ENCODE measurements at places on chromosomes 16 and 17.
A peak's percentile ranks its signal among the peaks of the same experiment; 100 is the strongest.

DNA sequence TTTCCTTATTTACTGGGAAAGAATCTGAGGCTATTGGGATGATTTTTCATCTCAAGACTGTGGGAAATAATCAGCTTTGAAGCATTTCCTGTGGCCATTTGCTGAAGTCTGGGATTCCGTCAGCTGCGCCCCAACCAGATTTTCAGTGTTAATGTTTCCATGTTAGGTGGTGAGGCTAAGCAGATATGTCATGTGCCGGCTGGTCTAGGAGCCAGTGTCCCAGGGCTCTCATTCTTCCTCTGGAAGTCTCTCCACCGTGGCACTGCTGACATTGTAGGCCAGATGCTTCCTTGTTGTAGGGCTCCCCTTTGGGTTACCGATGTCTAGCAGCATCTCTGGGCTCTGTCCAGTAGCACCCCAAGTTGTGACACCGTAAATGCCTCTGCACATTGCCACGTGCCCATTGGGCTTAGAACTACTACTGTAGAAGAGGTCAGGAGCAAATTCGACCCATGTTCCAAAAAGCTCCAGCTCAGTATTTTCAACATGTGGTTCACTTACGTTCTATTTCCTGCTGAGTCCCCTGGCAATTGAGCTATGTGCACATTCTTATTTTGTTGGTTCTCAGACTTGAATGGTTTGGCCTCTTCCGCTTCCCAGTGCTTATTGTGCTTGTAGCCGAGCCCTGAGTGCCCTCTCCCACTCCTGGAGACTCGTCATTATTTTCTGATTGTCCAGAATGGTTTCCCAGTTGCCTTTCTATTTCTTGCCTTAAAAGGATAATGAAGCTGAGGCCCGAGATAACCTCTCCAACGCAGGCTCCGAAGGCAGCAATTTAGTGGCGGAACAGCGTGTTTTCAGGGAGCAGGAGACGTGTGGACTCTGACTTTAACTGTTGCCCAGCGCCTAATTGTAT is 82.2 kb downstream of the SPECC1 start:
- DNase-seq: no peak

GRCh38 chr16:86371083-86371803 is 139.1 kb upstream of the FOXF1 start:
- no peak for DNase-seq

DNA sequence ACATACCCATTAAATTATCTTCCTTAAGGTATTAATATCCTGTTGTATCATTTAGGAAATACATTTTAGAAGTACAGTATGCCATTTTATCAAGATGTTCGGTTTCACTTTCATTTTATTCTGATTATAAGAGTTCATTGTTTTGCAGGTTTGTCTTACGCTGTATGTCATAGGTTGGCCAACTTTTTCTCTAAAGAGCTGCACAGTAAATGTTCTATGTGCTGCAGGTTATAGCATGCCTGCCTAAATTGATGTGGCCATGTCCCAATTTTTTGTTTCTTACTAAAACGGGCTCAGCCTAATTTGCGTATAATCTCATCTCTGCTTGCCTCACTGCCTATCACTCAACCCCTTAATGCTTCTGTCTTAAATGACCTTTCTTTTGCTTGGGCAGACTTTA is 126.4 kb downstream of the USP22 start:
- DNase-seq: no peak

DNA sequence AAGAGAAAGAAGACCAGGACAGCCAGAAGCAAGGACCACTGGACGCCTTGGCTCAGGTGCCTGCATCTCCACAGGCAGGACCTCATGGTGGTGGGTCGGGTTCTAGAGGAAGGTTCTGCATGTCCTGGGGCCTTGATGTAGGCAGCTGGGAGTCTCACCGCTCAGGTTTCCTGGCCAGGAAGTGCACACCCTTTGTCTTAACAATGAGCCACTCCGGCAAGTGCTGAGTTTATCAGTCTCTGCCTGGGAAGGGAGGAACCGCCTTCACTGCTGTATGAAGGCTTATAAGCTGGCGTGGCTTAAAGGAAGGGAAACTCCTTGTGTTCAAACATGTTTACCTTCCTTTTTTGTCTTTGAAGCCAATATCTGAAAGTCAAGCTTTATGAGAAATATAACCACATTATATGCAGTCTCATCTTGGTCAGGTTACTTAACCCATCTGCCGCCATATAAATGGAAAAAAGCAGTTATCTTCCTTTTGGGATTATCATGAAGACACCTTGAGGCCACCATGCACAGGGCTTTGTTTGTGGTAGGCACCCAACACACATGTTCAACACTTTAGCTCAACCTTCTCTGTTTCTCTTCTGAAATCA is at the start of gene ST6GALNAC1:
Gene ST6GALNAC1, minus strand, starts transcription at position 205 of the 596 bp plus-strand sequence. Its CDS starts 119 bp downstream, at position 86.
- DNase-seq: peak; percentile 14

DNA sequence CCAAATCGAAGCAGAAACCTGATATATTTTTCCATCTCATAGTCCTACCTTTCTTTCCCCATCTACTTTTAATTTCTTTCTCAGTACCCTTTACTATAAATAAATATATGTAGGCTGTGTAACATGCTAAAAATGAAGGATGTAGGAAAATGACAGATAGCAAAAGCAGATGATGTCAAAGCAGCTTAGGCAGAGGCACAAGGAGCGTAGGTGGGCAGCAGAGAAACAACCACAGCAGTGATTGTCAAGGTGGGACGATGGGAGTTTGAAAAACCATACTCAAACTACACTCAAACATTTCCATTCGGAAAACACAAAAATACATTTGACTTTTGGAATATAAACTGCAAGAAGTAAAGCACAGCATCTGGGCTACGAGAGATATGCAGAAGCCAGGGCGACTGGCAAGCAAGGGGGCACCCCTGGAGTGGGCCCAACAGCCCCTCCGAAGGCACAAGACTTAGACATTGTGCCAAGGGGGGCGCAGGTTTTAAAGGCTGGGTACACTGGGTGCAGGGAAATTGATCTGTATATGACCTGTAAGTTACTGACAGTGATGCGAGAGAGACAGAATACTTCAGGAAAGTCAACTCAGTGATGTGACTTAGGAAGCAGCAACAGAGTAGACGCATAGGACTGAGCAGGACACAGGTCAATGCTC is 31.1 kb downstream of the SNN start:
- DNase-seq: no peak

DNA sequence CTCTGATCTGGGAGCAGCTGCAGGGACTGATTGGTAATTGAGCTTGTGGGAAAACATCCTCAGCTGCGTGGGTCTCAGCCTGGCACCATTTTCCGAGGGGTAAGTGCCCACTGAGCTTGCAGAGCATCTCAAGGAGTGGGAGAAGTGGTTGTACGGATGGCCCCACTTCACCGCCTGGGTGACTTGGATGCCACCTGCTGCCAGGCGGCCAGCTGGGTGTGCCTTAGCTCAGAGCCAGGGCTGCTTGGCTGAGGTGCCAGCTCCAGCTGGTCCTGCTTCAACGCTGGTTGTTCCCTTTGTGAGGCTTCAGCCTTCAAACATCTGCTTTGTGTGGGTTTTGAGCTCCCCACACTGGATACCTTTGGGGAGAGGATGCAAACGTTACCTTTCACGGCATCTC is 482.7 kb upstream of the EEF2KMT start:
- DNase-seq: no peak

GRCh38 chr17:81032641-81033480 is 2.1 kb upstream of the BAIAP2 start:
- DNase-seq: no peak

DNA sequence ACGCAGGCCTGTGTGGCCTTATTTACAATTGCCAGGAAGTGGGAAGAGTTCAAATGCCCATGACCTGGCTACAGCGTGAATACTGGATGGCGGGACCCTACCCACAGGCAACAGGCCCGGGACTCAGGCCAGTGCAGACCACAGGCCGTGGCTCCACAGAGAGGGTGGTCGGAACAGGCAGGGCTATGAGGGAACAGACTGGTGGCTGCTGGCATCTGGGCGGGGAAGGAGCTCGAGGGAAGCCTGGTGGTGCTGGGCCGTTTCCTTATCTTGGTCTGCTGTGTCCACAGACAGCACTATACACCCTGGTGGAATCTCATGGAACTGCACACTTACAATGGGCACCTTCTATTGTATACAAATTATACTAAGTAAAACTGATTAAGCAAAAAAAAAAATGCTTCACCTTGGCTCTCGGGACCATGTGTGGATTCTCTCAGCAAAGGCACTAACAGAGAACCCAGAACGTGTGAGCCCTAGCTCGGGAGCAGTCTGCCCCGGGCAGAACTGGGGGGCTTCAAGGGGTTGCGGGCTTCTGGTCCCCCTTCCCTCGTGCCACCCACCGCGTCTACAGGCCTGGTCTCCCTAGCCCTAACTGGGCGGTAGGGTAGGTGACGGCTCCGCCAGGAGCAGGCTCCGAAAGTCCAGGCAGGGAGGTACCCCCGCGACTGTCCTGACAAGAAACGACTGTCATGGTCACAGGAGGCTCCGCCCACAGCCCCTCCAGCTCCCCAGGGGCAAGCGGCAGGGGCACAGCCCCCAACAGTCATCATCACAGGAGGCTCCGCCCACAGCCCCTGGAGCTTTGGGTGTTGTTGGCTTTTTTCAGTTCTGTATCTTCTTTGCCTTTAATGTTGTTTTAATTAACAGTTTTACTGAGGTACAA is 21.8 kb downstream of the CEP131 start:
- no peak for DNase-seq

DNA sequence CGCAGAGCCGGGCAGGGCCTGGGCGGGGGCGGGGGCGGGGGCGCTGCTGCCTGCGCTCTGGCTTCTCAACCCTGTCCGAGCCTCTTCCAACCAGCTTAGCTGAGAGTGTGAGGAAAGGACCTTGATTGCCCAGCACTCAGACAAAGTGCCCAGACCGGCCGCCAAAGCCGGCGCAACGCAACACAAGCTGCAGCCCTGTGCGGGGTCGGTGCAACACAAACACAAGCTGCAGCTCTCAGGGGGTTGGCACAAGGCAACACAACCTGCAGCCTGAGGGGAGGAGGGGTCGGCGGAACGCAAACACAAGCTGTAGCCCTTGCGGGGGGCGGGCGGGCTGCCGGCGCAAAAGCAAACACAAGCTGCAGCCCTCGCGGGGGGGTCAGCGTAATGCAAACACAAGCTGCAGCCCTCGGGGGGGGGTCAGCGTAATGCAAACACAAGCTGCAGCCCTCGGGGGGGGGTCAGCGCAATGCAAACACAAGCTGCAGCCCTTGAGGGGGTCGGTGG is 60.0 kb downstream of the KLHDC4 start:
- no peak for DNase-seq

- no peak for DNase-seq
Observed at GRCh38 chr16:24700549-24701392, 28.7 kb upstream of the TNRC6A start.

- DNase-seq: no peak
Observed at GRCh38 chr16:57389087-57389468, 15.5 kb upstream of the CCL17 start.

- DNase-seq: no peak
Observed at GRCh38 chr17:46163316-46163715, 29.9 kb downstream of the KANSL1 start.

- no peak for DNase-seq
Observed at GRCh38 chr16:30482366-30482765, 9.8 kb downstream of the ITGAL start.

DNA sequence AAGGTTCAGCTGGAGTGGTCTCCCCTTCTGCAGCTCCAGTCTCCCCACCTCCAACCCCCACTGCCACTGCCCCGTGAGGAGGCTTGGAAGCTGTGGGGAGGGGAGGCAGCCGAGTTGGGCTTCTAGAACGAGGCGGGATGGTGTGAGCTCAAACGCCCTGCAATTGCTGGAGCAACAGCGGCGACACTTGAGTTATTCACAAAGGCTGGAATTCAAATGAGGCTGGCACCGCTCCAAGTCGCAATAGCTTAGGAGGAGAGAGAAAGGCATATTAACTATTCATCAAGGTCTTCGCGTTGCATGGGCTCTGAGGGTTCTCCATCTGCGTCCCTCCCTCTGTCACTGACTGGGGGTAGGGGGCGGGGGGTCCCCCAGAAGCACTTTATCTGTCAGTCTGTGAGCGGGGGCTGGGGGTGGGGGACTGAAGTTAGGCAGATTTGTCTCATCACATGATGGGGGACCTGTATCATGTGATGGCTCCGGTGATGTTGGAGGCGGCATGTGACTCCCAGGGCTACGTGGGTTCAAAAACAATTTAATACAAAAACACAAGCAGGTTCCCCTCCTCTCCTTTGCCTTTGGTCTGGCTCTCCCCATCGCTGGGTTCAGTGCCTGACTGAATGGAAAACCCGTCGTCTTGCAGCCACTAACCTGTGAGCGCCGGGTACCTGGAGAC is 70.5 kb downstream of the RBBP6 start:
- no peak for DNase-seq

DNA sequence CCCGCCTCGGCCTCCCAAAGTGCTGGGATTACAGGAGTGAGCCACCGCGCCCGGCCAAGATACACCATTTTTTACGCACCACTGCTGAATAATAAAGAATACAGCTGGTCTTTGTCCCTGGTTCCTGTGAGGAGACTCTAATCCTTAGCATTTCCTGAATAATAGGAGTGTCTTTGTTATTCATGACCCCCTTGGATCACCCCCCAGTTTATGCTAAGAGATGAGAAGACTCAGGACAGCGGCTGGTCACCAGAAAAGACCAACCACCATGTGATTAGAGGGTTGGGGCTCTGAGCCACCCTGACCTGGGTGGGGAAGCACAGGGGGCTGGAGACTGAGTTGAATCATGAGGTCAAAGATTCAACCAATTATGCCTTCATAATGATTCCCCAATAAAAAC is 17.3 kb downstream of the PHLPP2 start:
- DNase-seq: no peak

- no peak for DNase-seq
Observed at GRCh38 chr16:57366544-57367040, 5.7 kb upstream of the CX3CL1 start.

DNA sequence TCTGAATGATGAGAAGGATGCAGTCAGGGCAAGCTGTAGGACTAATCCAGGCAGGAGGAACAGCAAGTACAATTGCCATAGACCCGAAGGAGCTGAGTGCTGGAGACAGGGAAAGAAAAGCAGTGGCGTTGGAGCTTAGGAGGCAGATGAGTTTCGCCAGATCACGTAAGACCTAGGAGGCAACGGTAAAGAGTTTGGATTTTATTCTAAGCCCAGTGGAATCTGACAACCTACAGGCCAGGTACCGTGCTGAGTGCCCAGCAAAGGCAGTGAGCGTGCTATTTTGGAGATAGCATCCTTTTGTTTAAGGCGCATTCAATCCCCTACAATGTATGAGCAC is 1.2 kb downstream of the USP43 start:
- DNase-seq: no peak

- no peak for DNase-seq
Observed at GRCh38 chr17:16417896-16418684, 2.7 kb downstream of the TRPV2 start.

GRCh38 chr17:15411384-15412198 is 55.8 kb downstream of the CDRT4 start:
- no peak for DNase-seq

- DNase-seq: no peak
Observed at GRCh38 chr17:38464723-38465390, 36.6 kb downstream of the ARHGAP23 start.

- no peak for DNase-seq
Observed at GRCh38 chr17:64336760-64337413, 53.8 kb downstream of the PECAM1 start.

Measured in activated T-cell treated with anti-CD3 and anti-CD28 coated beads for 1 hour (primary cell).